ENCODE measurements at places on chromosomes 6 and 20.

GRCh38 chr6:68710916-68711315 is 75.8 kb downstream of the ADGRB3 start:
- DNase-seq, result no peak

DNA sequence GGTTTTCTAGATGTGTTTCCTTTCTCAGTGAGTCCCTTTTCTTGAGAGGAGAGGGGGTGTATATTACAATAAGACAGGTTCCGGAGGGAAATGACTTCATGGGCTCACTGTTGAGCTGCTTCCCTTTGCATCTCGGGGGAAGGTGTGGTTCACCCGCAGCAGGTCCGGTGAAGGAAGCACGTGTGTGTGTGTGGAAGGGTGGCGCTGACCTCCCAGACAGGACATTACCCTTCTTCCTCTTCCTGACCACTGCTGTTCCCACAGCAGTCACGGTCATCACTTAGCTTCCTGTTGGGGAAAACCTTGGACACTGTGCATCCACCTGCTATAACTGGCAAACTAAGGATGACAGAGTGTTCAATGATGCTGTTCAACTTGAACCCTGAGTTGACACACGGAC is 83.6 kb downstream of the PLEKHG1 start:
- no peak for DNase-seq

DNA sequence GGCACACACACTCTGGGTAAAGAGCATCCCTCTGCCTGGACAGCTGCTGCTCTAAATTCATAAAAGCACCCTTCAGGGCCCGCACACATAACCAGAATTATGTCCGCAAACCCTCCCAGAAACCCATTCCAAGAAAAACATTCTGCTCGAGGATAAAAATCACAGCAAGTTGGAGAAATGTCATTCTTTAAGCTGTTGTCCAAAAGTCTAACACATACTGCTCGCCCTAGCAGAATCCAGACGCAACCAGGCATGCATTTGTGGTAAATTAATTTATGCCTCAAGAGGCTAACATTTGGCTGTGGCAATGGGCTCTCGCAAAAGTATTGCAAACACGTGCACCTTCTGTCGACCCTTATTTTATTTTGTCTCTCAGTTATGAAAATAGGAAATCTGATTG is 116.1 kb upstream of the INSM1 start:
- DNase-seq, result no peak

DNA sequence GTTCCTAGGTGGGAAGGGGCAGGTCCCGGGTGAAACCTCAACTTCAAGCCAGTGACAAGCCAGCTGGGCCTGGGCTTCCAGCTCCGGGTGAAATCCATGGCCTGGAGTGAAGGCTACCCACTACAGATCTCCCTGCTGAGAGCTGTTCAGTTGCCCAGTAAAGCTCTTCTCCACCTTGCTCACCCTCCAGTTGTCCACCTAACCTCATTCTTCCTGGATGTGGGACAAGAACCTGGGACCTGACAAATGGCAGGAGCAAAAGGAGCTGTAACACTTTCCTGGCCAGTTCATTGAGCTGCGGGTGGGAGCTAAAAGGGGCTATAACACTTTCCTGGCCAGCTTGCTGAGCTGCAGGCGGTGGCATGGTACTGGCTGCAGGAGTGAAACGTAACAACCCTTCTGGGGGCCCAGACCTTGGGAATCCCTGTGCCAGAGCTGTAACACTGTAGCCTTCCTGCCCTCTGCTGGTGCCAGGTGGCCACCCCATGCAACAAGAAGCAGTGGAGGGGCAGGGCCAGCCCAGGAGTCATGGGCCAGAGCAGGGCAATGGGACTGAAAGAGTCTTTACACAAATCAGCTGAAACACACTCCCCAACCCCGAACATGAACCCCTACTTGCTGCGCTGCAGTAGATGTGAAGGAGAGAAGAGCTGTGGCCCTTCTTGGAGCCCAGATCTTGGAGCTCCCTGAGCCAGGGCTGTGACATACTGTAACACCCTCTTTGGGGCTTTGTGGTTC is 3.6 kb upstream of the HINT3 start:
- DNase-seq, result no peak

DNA sequence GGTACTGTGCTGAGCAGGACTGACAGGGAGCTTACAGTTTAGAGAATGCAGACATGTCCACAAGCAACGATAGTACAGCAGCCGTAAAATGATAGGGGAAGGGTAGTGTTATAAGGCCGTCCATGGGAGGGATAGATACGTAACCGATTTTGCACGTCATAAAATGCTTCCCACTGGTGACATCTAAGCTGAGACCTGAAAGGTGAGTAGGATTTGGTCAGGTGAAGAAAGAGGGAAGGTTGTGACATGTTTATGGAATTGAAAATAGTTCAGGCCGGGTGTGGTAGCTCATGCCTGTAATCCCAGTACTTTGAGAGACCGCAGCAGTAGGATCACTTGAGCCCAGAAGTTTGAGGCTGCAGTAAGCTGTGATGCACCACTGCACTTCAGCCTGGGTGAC is 25.6 kb downstream of the SNX9 start:
- no peak for DNase-seq

DNA sequence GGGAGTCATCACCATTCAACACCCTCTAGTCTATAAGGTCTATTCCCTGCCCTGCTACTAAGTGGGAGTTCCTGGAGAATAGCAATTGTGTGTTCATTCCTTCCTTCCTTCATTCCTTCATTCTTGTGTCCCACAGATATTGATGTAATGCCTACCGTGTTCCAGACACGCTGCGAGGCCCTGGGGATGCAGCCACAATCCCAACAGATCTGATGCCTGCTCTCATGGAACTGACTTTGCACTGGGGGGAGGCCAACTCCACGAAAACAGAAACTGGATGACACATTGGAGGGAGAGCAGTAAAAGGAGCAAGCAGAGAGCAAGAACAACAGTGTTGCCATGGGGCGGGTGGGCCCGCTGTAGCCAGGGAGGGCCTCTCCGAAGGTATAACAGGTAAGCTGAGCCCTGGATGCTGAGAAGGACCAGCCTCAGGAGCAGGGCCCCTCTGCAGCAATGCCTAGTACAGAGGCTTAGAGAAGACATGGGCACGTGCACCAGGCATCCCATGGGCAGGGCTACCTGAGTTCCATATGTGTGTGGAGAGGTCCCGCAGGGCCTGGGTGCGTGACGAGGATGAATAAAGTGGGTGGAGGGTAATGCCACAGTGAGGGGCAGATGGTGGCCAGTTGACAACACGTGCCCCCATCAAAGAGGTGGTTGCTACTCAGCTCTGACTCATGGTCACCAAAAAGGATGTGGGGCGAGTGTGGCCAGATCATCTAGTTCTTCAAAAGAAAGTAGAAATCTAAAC is 173.9 kb downstream of the NFATC2 start:
- no peak for DNase-seq

DNA sequence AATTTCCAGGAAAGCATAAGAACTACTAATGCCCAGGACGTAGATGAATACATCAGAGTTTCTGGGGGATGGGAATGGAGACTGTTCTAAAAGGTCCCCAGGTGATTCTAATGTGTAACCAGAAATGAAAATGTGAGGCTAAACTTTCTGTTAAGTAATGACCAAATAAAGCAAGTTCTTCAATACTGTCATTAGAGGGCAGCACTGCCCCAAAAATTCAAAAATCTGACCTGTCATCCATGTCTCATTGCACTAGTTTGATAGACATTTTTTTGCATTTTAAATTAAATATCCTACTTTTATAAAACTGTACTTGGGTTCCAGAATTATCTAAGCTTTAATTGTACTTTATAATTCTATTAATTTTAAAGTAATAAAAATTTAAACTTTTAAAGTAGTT is 94.9 kb downstream of the RFX6 start:
- peak; percentile 54 for DNase-seq

DNA sequence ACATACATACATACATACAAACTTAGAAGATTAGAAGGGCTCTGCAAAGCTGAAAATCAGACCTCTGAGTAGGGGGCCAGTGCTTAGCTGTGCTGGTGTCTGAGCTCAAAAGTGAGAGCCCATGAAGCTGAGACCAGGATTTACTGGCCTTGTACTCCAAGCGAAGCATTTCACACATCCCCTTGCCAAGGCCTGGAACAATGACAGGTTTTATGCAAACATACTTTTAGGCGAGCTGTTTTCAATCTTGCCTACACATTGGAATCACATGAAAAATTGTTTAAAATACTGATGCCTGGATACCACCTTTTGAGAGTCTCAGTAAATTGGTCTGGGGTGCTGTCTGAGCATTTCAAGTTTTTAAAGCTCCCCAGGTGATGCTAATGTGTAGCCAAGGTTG is 80.9 kb upstream of the SRSF6 start:
- DNase-seq, result no peak

GRCh38 chr6:169939554-169940164 is 188.2 kb downstream of the ERMARD start:
- DNase-seq, result no peak

DNA sequence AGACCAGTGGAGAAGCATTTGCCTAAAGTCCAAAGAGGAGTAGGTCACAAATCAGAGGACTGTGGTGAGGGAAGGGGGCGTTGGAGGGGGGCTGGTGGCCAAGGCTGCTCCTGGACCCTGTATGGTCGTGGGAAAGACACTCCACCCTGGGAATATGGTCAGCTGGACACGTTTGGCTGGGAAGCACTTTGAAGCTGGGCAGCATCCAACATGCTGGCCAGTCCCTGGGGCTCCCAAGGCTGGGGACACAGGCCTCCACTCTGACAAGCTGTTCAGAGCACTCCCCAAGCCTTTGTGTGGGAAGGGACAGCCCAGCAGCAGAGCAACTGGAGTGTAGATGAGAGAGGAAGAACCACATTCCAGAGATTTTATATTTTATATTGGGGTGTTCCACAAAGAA is 203.2 kb downstream of the ANKRD60 start:
- DNase-seq, result no peak

DNA sequence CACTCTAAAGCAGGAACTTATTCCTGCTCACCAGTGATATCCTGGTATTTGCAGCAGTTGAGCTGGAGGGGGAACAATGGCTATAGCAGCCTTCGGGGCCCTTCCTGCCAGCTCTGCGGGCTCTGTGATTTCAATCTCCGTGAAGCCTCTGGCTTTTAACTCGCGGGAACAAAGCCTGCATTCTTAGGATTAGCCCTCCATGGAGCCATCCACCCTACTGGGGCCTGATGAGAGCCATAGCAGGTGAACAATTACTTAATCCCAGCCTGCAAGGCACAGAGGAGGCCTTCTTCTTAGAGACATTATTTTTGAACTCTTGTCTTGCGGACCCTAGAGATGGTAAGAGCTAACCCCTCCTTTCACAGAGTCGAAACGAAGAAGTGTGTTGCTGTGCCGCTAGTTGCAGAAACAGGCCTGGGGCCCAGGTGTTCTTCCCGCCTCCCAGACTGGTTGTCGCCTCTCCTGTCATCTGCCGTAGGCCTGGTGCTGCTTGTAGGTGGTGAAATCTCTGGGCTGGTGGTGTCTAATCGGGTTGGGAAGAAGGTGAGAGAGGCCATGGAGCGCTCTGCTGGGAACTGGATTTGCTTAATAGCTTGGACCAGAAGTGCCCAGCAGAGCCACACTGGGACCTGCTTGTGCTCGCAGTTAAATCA is 9.7 kb downstream of the GHRH start:
- no peak for DNase-seq

DNA sequence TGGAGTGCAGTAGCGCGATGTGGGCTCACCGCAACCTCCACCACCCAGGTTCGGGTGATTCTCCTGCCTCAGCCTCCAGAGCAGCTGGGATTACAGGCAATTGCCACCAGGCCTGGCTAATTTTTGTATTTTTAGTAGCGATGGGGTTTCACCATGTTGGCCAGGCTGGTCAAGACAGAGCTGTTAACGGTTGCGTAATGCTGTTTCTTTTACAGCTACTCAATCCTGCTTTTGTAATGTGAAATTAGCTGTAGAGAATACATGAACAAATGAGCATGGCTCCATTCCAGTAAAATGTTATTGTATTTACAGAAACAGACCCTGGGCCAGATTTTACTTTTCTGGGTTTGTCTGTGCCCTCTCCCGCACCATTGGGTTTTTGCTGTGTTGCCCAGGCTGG is 1.9 kb downstream of the PNLDC1 start:
- no peak for DNase-seq

GRCh38 chr20:18992418-18992817 is 178.8 kb downstream of the SCP2D1 start:
- no peak for DNase-seq

DNA sequence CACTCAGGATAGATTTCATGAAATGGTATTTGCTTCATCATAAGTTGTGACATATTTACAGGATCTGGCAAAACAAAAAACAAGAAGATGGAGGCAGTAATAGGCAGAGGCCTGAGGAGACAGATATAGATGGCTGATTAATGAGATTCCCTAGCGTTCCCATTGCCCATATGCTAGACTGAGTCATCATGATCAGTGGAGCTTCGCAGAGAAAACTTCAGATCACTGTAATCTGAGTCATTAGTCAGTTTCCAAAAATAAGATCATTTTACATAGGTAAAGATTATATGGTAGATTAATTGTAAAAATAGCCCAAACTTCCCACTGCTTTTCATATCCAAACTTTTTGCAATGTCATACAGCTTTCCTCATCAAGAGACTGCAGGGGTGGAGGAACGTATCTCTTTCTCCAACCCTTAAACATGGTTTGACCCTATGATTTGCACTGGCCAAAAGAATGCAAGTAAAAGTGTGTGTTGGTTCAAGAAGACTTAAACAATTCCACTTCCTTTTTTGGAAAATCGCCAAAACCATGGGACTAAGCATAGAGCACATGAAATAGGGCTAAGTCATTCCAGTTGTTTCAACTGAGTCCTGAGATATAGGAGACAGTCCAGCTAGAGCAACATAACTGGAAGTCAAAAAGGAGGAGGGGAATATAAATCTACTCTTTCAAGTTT is 626.0 kb downstream of the RNF144B start:
- no peak for DNase-seq

DNA sequence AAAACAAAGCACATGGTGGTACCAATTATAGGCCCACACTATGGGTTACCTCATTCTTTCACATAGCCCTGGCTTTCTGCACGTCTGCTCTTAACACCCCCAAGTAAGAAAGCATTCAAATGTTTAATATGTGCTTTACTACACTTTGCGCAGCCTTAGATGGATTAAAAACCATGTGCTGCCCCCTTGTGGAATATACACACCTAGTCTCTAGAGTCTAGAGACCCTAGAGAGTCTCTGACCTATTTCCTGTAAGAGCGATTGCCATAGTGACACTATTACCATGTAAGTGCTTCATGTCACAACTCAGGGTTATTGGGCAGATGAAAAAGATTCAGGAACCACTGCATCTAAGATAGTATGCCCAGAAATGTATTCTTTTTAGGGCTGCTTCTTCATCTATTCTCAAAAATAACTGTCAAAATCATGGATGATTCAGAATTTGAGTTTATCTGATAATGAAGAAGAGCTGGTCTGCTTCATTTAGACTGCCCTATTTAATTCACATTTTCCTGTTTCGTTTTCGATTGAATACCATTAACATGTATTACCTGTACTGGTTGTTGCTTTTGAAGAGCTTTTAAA is 186.3 kb downstream of the ADGB start:
- DNase-seq, result peak; percentile 56
